ENCODE measurements at places on chromosomes 13 and 19.

GRCh38 chr19:16363133-16363851 lies 38.7 kb downstream of the KLF2 start:
- no peak for DNase-seq

DNA sequence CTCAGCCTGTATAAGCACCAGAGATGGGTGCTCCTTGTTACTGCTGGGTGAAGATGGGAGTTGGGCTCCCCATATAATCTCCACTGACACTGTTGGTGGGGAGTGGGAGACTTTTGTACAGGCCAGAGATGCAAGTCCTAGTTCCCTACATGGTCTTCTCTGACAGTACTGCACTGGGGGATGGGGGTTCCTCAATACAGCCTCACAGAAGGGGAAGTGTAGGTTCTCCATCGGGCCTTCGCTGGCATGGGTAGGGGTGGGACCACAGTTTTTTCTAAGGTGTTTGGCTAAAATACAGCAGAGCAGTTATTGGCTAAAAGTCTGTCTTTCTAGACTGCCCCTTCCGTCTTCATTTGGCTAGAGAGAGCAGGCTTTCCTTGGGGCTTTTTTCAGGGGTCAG lies 167.2 kb upstream of the SERP2 start:
- no peak for DNase-seq

- DNase-seq, result no peak
Observed at GRCh38 chr19:11387162-11388034, 3.3 kb upstream of the EPOR start.

GRCh38 chr19:53826876-53827275 lies 2.8 kb upstream of the NLRP12 start:
- DNase-seq, result peak; percentile 22

- peak; percentile 52 for DNase-seq
Observed at GRCh38 chr13:20127562-20128458, 33.0 kb downstream of the GJA3 start.
